ENCODE measurements at places on chromosomes 7 and 10.

DNA sequence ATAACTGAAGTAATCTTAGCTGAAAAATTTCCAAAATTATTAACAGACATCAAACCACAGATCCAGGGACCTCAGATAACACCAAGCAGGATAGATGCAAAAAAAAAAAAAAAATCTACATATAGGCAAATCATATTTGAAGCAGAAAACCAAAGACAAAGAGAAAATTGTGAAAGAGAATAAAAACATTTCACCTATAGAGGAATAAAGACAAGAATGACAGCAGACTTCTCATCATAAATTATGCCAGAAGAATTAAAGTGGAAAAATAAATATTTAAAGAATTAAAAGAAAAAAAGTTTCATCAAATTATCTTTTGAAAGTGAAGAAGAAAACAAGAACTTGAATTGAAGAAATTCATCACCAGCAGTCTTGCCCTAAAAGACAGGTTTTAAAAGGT lies 467.5 kb downstream of the GPAM start:
- DNase-seq, result no peak

DNA sequence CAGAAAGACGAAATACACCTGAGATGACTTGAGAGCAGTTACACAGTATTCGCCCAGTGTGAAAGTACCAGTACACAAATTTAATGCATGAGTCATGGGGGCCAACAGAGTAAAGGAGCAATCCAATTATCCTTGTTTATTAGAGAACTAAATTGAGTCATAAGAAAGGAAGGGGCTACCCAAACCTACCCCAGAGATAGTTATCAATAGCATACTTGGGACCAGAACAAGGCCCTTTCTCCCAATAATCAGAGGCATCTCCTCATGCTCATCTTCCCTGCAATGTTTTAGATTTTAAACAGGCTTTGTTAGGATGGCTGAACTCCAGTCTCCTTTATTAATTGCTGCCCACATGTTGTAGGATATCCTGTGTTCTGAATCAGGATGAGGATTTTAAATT lies 239.7 kb upstream of the LRGUK start:
- no peak for DNase-seq

- DNase-seq, result no peak
These were observed 27.4 kb downstream of the MAPK8 start for GRCh38 chr10:48333856-48334255.

DNA sequence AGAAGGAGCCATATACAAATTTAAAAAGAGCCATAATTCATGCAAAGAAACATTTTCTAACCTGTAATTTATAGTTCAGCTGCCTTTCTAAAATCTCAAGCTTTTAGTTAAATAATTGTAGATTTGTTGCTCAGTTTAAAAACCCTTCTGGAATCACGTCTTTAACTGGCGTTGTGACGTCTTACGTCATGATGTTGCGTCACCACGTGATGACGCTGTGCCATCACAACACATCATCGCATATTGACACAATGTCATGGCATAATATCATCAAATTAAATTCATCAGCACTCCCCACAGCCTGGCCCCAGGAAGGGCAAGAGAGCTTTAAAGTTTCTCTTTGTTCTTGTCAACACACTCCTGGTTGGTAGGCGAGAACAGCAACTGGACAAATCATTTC lies 194.8 kb downstream of the GRM8 start:
- no peak for DNase-seq

- no peak for DNase-seq
These were observed 2.3 kb downstream of the FAM107B start for GRCh38 chr10:14772399-14772798.

DNA sequence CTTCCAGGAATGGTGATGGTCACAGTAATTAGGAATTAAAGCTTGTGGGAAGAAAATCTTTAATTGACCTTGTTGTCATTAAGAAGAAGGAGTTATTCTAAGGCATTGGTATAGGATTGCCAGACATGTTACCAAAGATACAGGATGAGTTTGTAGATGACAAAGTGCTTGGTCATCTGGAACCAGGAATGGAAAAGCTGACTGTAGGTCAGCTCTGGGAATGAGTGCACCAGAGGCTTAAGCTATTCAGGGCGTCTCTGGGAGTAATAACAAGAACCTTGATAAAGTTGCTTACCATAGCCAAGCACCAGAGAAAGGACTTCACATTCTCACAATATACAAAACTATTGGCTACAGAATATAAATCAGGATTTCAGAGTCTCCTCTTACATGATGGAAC lies 89.0 kb downstream of the PHTF2 start:
- no peak for DNase-seq

- DNase-seq, result peak; percentile 82
These were observed 526 bp downstream of the CH25H start for GRCh38 chr10:89206402-89207180.

DNA sequence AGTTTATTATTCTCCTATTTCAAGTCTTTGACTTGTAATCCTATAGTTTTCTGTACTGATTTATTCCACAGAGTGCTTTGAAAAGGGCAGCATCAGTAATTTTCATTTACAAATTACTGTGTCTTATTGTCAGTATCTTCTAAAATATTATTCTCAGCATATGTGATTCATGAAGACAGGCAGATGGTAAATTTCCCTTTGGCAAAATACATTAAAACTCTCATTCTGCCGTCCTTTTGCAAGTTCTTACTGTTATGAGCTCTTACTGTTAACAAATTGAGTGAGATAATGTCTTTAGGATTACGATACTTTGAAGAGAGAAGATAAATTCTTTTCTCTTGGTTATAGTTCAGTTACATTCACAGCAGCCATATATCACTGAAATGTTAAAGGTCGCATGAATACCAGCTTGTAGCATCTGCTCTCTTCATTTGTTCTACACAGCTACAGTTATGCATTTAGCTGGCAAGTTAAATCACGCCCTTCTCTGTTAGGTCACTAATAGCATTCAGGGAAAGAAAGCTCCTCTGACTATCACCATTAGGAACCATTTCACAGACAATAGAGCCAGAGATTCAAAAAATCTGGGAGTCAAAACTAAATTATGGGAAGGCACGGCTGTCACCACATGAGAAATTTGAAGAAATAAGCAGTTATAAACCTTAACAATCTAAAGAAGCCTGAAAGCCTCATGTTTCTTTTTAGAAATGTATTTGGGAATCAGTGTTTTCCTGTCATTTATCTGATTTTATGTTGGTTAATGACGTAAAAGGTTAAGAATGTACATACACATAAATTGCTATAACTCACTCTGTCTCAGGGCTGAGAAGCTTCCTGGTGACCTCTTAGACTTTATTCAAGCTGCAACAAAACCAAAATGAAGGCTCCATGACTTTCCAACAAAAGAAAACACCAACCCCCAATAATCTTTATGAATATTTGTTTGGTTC lies 109.6 kb upstream of the SP4 start:
- no peak for DNase-seq

DNA sequence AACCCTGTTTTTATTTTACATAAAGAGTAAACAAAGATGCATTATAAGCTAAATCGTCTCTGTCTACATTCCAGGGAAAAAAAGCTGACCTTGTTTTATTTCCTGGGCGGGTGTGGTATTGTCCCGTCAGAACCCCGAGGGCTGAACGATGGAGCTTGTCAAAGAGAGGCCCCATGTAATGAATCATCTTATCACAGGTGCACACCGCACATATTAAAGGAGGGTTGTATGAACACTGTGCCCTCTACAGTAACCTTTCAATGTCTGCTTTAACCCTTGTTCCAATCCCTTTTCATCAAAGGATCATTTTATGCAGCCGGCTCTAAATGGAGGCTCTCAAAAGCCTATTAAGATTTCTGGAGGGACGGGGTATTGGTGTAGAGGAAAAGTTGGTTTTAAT lies 158.5 kb upstream of the YAE1 start:
- no peak for DNase-seq
